ENCODE measurements at places on chromosomes 4 and X.

- no peak for DNase-seq
Observed at GRCh38 chr4:11564021-11564420, 135.3 kb upstream of the HS3ST1 start.

GRCh38 chr4:162557516-162558106, 393.8 kb upstream of the FSTL5 start:
- DNase-seq: no peak

- no peak for DNase-seq
Observed at GRCh38 chrX:13254076-13254785, 65.6 kb downstream of the ATXN3L start.

DNA sequence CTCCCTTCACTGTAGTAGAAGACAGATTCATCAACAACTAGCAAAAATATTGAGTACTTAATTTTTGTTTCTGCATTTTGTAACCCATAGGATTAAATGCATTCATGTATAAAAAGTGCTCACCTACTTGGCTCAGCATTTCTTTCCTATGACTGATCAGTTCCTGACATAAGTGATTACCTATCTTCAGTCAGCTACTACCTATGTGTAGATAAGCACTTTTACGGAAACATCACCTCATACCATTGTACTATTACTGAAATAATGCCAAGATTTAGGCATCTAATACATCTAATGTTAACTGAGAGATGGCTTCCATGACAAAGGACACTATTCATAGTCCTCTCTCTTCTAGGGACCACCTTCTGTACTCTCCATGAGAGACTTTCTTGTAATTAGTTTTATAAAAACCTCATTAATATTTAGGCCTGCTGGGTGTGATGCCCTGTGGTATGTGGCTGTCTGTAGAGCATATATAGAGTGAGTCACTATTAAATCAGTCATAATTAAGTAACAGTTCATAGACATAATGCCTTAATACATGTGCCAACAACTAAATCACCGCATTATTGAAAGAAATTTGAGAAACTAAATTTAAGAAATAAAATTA, 147.0 kb downstream of the PDGFC start:
- no peak for DNase-seq

DNA sequence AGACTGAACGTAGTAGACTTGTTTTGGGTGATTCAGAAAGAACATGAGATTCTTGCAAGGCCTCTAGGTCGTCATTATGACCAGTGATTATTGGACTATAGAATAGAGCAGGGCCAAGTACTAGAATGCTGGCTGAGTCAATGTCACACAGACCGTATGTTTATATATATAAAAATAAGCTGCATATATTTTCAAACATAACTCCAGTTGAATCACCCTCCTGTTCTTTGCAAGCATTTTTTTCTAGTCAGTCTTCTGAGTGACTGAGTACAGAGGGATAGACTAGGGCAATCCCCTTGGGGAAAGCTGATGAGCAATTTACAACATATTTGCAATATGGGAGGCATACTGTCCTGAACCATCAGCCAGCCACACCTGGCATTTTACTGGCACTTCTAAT, 48.4 kb upstream of the PRPS1 start:
- no peak for DNase-seq

- no peak for DNase-seq
Observed at GRCh38 chr4:108355186-108355901, 186.6 kb upstream of the LEF1 start.

- no peak for DNase-seq
Observed at GRCh38 chrX:107707866-107708265, 67.7 kb downstream of the TSC22D3 start.

GRCh38 chr4:152499344-152499743, 36.5 kb downstream of the FBXW7 start:
- no peak for DNase-seq

GRCh38 chr4:4574792-4575191, 32.9 kb upstream of the STX18 start:
- peak; percentile 57 for DNase-seq

DNA sequence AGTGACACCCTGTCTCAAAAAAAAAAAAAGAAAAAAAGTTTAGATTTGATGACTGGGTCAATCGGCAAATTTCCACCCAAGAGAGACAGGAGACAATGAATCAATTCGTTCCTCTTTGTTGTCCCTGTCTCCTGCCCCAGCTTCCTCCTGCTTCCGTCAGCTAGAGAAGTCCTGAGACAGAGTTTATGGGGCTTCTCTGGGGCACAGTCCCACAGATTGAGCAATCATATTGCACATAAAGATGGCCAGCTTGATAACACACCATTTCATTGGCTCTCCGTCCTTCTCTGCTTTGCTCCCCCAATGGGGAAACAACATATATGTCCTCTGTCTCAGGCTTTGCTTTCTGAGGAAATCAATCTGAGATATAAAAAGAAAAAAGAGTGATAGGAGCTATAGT, 78.4 kb upstream of the FUNDC1 start:
- DNase-seq: no peak

- no peak for DNase-seq
Observed at GRCh38 chr4:8157944-8158709, 486 bp downstream of the ABLIM2 start.
